Body of pancreas (tissue), 4 donors: ENCODE measurements at places on chromosomes 12 and 14. TPM values are rescaled to one million over a fixed set of nuclear protein-coding genes. Genes with fewer than 3 reads are reported as not detected.
A peak's percentile ranks its signal among the peaks of the same experiment; 100 is the strongest.

DNA sequence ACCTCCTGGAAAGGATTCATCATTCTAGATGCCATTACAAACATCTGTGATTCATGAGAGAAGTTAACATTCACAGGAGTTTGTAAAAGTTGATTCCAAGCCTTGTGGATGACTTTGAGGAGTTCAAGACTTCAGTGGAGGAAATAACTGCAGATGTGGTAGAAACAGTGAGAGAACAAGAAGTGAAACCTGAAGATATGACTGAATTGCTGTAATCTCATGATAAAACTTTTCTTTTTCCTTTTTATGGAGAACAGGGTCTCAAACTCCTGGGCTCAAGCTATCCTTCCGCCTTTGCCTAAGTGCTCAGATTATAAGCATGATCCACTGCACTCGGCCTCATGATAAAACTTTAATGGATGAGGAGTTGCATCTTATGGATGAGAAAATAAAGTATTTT, 64.5 kb upstream of the GTF2A1 start:
- H3K4me1 ChIP-seq, result no peaks in the 10 kb centered on the region
- DNase-seq, result no peak
- no peaks in the 10 kb centered on the region for H3K36me3 ChIP-seq
- H3K27ac ChIP-seq, result no peak overlapping the region
- H3K4me3 ChIP-seq, result no peak overlapping the region

- H3K4me1 ChIP-seq, result peaks cover 16% of the 10 kb centered on the region
- no peaks in the 10 kb centered on the region for H3K36me3 ChIP-seq
- peak within 1 kb of the TSS; percentile 31 for H3K27ac ChIP-seq
Measured at GRCh38 chr14:50943943-50944646, at the start of gene PYGL. Gene PYGL (minus strand): TSS chr14:50944483. CDS start chr14:50944403, 80 bp downstream.

DNA sequence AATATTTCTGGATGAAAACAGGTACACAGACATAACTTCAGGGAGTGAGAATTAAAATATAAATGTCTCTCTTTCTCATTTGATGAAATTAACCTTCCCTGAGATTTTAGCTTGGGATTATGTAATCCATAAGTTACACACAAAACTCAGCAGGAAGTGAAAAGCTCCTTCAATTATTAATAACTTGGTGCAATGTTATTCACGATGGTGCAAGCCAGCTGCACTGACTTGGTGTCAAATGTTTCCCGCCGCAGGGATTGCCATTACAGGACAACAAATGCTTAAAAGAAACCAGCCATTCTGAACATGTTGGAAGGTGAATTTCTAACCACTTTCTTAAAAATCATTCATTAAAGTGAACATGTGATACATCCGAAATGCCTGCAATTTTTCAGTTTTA, 250.4 kb downstream of the FOXN3 start:
- H3K4me3 ChIP-seq, result no peak overlapping the region
- peaks cover 5% of the 10 kb centered on the region for H3K36me3 ChIP-seq
- no peak overlapping the region for H3K27ac ChIP-seq
- DNase-seq, result no peak

DNA sequence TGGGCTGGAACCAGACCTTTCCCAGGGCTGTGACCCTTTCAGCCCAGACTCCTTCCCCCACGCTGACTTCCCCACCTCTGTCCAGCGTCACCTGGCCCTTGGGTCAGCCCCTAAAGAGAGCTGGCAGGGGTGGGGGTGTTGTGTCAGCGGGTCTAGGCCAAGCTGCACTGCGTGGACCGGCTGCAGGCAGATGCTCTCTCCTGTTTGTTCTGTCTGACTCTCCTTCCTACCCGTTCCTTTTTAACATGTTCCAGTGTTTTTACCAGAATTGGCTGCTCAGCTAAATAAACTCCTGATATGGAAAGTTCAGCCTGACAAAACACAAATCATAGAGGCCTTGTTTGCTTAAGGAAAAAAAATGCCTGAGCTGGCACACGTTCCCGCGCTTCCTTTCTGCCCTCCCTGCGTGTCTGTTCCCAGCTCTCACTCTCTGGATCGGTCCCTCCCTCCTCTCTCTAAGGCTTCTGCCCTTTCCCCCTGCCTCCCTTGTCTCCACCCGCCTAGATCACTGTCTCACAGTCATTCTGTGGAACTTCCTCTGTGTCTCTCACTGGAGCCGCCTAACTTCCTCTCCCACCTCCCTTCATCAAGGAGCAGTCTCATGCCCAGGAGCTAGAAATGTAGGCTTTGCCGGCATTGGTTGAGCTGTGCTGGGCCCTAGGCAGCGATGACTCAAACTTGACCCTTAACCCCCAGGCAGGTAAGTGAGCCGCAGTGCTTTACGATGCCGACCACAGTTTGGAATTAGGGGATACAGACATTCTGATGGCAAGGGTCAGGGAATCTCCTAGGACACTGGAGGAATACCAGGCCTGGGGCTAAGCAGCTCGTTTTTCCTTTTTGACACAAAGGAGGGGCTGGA, 15.5 kb upstream of the MLXIP start:
- H3K36me3 ChIP-seq, result peaks cover 5% of the 10 kb centered on the region
- peaks cover 50% of the 10 kb centered on the region for H3K4me1 ChIP-seq
- H3K4me3 ChIP-seq, result no peak overlapping the region
- H3K27me3 ChIP-seq, result no peaks in the 10 kb centered on the region
- H3K27ac ChIP-seq, result peak overlapping the region; percentile 88

GRCh38 chr14:87960013-87960787, 32.8 kb downstream of the GALC start:
- H3K36me3 ChIP-seq, result peaks cover 7% of the 10 kb centered on the region
- H3K4me3 ChIP-seq, result no peak overlapping the region
- no peak for DNase-seq

DNA sequence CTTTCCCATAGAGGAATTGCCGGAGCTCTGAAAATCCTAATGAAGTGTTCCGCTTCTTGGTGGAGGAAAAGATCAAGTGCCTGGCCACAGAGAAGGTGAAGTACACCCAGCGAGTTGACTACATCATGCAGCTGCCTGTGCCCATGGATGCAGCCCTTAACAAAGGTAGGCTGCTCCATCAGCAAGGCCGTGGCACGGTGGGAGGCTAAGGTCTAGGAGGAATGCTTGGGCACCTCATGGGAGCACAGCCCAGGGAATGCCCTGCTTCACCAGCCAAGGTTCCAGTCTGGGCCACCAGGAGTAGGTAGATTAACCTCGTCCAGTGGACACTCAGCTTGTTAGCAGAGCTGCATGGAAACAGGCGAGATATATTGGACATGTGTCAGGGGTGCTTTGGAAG, 6.4 kb upstream of the TPI1 start:
- no peaks in the 10 kb centered on the region for H3K4me1 ChIP-seq
- no peak overlapping the region for H3K27ac ChIP-seq
- peaks cover 36% of the 10 kb centered on the region for H3K36me3 ChIP-seq

DNA sequence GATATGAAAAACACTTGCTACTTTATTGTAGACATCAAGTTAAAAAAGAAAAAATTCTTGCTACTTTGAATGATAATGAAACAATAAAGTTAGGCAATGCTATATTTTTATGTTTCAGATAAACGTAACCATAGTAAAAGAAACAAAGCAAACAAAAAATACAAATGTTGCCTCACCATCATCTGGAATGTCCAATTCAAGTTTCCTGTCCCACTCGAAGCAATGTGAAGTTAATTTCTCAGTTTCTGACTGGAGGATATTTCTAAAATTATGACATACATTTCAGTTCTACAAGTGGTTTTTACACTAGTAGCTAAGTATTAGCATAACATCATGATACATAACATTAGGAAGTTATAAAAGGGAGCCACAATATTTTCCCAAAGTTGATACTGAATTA, 20.9 kb downstream of the DLGAP5 start:
- no peak overlapping the region for H3K27ac ChIP-seq
- H3K27me3 ChIP-seq, result no peaks in the 10 kb centered on the region
- DNase-seq, result no peak
- no peaks in the 10 kb centered on the region for H3K36me3 ChIP-seq
- H3K4me3 ChIP-seq, result no peak overlapping the region
- H3K4me1 ChIP-seq, result no peaks in the 10 kb centered on the region

Gene BATF
- not detected for total RNA-seq

- H3K27ac ChIP-seq, result no peak overlapping the region
- no peaks in the 10 kb centered on the region for H3K27me3 ChIP-seq
- H3K36me3 ChIP-seq, result no peaks in the 10 kb centered on the region
- DNase-seq, result no peak
- no peak overlapping the region for H3K4me3 ChIP-seq
Measured at GRCh38 chr12:82057770-82058169, 298.6 kb upstream of the PPFIA2 start.

Gene FAM181A
- not detected for total RNA-seq

Gene KCNJ8
- total RNA-seq, result 15.2 TPM

Gene CLMN
- 54.7 TPM for total RNA-seq

DNA sequence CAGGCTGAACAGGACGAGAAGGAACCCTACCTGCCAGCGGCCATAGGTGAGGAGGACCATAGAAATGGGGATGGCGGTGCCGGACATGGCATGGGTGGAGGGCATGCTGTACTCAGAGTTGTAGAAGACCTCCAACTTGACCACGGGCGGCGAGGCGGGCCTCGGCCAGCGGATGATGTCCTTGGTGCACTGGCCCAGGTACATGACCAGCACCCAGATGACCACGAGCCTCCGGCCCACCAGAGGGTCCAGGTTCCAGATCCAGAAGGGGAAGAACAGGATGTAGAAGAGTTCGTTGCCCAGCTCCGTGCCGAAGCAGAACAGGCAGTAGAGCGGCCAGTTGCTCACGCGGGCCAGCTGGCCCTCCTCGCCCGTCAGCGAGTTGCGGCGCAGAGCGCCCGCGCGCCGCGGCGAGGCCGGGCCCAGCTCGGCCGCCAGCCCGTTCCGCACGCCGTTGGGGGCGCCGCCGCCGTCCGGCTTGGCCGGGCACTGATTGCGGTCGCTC, 582 bp downstream of the SGPP1 start:
- H3K4me3 ChIP-seq, result peak overlapping the region; percentile 62
- H3K27ac ChIP-seq, result peak overlapping the region; percentile 97
- H3K4me1 ChIP-seq, result peaks cover 21% of the 10 kb centered on the region
- no peaks in the 10 kb centered on the region for H3K36me3 ChIP-seq
- peak; percentile 48 for DNase-seq
- no peaks in the 10 kb centered on the region for H3K27me3 ChIP-seq

DNA sequence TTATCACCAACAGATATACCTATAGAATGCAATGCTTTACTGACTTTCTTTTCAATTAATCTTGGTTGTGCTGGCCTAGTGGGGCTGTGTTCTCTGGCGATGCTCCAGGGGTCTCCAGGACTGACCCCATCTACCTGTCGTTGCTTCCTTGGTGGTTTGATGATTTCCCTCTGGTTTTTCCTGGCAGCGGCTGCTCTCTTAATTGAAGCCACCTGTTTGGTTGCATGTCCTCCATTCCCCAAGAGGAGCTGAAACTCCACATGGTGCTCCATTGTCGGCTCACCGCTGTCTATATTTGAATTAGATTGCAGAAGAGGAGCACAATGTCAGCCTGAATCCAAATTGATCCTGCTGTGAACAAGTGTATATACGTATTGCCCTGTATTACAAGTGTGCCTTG, 7.1 kb upstream of the IFNG-AS1 start:
- no peak for DNase-seq
- H3K36me3 ChIP-seq, result no peaks in the 10 kb centered on the region
- no peak overlapping the region for H3K4me3 ChIP-seq
- H3K4me1 ChIP-seq, result no peaks in the 10 kb centered on the region

- H3K4me3 ChIP-seq, result no peak overlapping the region
- no peaks in the 10 kb centered on the region for H3K27me3 ChIP-seq
- H3K4me1 ChIP-seq, result no peaks in the 10 kb centered on the region
Measured at GRCh38 chr14:44701563-44702263, 194.6 kb upstream of the FSCB start.

- DNase-seq, result peak; percentile 77
- peaks cover 11% of the 10 kb centered on the region for H3K4me1 ChIP-seq
- no peaks in the 10 kb centered on the region for H3K27me3 ChIP-seq
- H3K27ac ChIP-seq, result peak overlapping the region; percentile 58
- no peak overlapping the region for H3K4me3 ChIP-seq
- H3K36me3 ChIP-seq, result no peaks in the 10 kb centered on the region
Measured at GRCh38 chr12:51371295-51371953, 19.8 kb downstream of the GALNT6 start.

Gene CSRP2
- total RNA-seq, result 19.7 TPM

DNA sequence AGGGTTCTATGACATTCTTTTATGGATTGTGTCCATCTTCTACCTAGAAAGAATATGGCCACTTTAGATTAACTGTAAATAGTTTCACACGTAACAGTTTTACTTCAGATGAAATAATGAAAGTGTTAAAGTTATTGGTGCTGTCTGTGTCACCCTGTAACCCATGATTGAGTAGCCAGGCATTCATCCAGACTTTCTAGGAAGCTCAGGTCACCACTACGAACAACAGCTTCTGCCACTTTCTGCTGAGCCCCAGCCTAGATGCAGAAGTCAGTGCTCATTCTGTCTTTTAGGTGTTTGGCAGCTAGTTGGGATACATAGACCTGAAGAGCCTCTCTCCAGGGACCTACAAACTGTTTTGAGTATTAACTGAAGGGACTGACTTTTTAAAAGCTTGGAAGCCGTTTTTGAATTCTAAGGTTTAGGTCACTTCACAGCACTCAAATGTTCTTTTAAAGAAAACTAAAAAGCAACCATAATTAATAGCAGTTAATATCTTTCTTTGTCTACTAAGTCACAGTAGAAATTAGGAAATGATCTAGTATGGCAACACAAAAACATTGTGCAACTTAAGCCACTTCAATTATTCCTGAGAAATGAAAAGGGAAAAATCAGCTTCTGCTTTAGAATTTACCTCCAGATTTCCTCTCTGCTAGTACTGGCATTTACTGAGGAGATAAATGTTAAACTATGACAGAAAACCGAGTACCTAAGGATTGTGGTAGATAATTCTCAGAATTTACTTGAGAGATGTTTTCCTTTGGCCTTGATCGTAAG, 266.9 kb downstream of the CCDC91 start:
- no peak overlapping the region for H3K27ac ChIP-seq
- DNase-seq, result no peak
- H3K27me3 ChIP-seq, result no peaks in the 10 kb centered on the region
- H3K36me3 ChIP-seq, result no peaks in the 10 kb centered on the region
- peaks cover 6% of the 10 kb centered on the region for H3K4me1 ChIP-seq

DNA sequence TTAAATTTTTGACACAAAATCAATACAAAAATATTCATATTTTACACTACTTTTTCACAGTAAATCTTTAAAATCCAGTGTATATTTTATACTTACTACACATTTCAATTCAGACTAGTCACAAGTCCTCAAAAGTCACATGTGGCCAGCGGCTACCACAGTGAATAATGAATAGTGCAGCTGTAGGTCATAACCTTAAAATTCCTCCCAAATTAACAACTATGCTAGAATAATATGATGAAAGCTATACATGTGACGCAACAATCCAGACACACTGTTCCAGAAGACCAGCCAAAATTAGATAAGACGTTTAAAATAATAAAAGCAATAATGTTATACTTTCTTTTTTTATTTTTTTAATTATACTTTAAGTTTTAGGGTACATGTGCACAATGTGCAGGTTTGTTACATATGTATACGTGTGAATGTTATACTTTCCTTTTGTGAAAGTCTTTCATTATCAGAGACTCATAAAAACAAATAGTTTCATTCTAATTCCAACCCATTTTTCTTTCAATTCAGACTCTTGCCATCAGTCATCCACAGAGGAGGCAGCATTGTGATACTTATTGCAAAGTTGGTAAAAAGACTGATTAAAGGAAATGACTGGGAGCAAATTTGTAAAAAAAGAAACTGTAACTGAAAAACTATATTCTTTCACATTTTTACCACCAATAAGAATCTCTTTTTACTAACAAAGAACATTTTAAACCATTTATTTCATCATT, 67.0 kb downstream of the C2CD5 start:
- H3K4me3 ChIP-seq, result no peak overlapping the region
- H3K27me3 ChIP-seq, result no peaks in the 10 kb centered on the region
- H3K4me1 ChIP-seq, result no peaks in the 10 kb centered on the region
- peaks cover 3% of the 10 kb centered on the region for H3K36me3 ChIP-seq
